ENCODE measurements at places on chromosomes 11 and 22. TPM values are rescaled to one million over a fixed set of nuclear protein-coding genes. Genes with fewer than 3 reads are reported as not detected.

DNA sequence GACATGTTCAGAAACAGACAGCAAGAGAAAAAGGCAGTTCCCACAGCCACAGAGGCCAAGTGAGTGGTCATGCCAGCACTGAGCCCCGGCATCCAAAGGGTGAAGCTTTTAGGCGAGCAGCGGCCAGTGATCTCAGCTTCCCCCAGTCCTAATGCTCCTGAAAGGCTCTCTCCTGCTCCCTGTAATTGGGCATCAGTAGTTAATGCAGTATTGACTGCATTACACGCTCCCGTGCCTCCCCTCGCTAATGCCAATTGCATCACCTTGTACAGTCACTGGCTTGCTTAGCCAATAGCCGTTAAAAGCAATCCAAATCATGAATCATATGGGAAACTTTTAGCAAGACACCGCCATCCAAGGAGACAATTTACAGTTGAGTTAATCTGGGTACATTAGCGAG, 4.9 kb downstream of the LMO1 start:
- no peaks in the 10 kb centered on the region for H3K36me3 ChIP-seq
- H3K27me3 ChIP-seq = peaks cover 11% of the 10 kb centered on the region
- H3K4me3 ChIP-seq = no peak overlapping the region
- no peak for DNase-seq
- H3K4me1 ChIP-seq = no peaks in the 10 kb centered on the region

- H3K36me3 ChIP-seq = peaks cover 21% of the 10 kb centered on the region
- no peaks in the 10 kb centered on the region for H3K27me3 ChIP-seq
- no peak overlapping the region for H3K27ac ChIP-seq
Measured at GRCh38 chr22:49887702-49888101, 30.5 kb downstream of the ALG12 start.

GRCh38 chr11:57752954-57753353, 1.3 kb upstream of the BTBD18 start:
- H3K4me1 ChIP-seq = peaks cover 38% of the 10 kb centered on the region
- no peak for DNase-seq
- no peaks in the 10 kb centered on the region for H3K36me3 ChIP-seq
- H3K27ac ChIP-seq = no peak overlapping the region

- no peak overlapping the region for H3K27ac ChIP-seq
- H3K36me3 ChIP-seq = no peaks in the 10 kb centered on the region
- H3K27me3 ChIP-seq = peaks cover 92% of the 10 kb centered on the region
Measured at GRCh38 chr11:44305026-44305469, 4.9 kb downstream of the ALX4 start.

DNA sequence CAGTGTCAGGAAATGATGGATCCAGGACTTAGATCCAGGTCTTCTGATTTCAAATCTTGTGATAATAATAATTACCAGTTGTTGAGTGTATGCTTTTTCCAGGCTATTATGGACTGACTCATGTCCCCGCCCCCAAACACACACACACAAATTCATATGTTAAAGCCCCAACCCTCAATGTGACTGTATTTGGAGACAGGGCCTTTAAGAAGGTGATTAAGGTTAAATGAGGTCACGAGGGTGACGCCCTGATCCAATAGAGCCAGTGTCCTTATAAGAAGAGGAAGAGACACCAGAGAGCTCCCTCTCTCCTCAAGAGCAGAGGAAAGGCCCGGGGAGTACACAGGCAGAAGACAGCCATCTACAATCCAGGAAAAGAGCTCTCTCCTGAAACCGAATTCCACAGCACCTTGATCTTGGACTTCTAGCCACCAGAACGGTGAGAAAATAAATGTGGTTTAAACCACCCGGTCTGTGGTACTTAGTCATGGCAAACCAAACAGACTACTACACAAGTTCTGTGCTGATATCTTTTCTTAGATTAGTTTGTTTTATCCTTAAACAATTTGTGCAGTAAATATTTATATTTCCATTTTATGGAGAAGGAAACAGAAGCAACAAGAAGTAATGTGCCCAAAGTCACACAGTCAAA, 8.2 kb downstream of the TMPRSS5 start:
- no peaks in the 10 kb centered on the region for H3K27me3 ChIP-seq
- H3K4me3 ChIP-seq = no peak overlapping the region
- H3K4me1 ChIP-seq = no peaks in the 10 kb centered on the region
- no peak overlapping the region for H3K27ac ChIP-seq
- H3K36me3 ChIP-seq = no peaks in the 10 kb centered on the region
- DNase-seq = no peak

DNA sequence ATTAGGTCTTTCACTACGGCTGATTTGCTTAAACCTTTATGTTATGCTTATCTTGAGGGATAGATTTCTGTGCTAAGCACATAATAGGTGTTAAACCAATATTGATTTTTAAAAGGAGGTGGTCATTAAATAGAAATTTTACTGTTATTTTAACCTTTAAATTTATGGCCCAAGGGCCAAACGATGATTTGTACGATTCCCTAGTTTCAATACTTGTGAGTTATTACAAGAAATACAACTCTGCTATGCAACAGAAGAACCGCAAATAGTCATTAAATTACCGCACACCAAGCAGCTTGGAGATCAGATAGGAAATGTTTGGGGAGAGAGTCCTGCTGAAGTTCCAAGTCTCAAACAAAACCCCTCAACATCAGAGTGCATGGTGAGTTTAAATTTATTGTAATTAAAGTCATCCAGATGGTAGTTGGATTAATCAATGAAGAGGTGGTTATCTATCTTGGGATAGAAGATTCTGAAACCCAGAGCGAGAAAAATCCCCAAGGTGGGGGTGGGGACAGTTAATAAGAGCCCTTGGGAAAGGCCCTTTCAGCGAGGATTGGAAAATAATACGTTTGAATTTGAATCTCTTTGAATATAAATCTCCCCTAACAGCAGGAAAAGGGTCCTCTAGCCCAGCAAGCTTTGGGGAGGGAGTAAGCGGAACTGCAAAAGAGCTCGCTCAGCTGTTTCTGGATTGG, 805 bp upstream of the QSER1 start:
- DNase-seq = no peak
- no peaks in the 10 kb centered on the region for H3K36me3 ChIP-seq
- peaks cover 3% of the 10 kb centered on the region for H3K27me3 ChIP-seq
- H3K4me1 ChIP-seq = peaks cover 24% of the 10 kb centered on the region
- peak overlapping the region; percentile 92 for H3K27ac ChIP-seq

DNA sequence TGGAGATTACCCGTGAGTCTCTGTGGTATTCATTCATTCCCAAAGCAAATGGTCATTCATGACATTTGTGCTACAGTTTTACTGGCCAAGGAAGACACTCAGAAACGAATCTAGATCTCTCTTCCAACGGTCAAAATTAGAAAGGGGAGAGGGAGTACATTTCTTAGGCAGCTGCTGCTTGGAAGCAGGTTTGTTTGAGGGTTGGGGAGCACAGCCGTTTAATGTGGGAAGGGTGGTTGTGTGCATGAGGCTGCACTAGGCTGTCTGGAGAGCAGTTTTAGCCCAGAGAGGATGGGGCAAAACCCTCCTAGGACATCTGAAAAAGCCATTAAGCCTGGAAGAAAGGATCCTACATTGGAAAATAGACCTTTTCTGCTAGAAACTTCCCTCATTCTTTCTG, 29.7 kb upstream of the TIMP3 start:
- no peak for DNase-seq
- H3K36me3 ChIP-seq = no peaks in the 10 kb centered on the region
- H3K4me3 ChIP-seq = no peak overlapping the region
- H3K27me3 ChIP-seq = no peaks in the 10 kb centered on the region
- H3K27ac ChIP-seq = no peak overlapping the region

GRCh38 chr11:68053117-68053516, 14.3 kb downstream of the TCIRG1 start:
- H3K36me3 ChIP-seq = peaks cover 20% of the 10 kb centered on the region
- no peak for DNase-seq
- no peak overlapping the region for H3K4me3 ChIP-seq

GRCh38 chr11:119832202-119832935, 103.4 kb upstream of the NECTIN1 start:
- no peak overlapping the region for H3K4me3 ChIP-seq
- peak; percentile 11 for DNase-seq
- no peak overlapping the region for H3K27ac ChIP-seq
- no peaks in the 10 kb centered on the region for H3K36me3 ChIP-seq
- no peaks in the 10 kb centered on the region for H3K27me3 ChIP-seq
- H3K4me1 ChIP-seq = peaks cover 6% of the 10 kb centered on the region

DNA sequence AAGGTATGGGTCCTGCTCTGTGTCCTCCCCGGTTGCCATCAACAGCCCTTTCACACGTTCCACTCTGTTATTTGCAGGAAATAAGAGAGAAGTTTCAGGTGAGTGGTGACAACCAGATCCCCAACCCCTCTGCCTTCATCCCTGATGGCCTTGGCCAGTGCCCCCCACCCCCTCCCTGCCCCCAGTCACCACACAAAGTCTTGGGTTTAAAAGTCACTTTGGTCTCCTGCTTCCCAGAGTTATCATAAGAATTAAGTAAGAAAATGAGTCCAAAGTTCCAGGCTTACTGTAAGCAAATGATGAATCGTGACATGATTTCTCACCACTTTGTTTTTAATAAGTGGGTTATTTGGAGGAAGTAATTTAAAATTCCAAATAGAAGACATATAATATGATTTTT, 9.2 kb upstream of the OAF start:
- DNase-seq = no peak
- no peak overlapping the region for H3K27ac ChIP-seq
- peaks cover 84% of the 10 kb centered on the region for H3K4me1 ChIP-seq
- no peak overlapping the region for H3K4me3 ChIP-seq

DNA sequence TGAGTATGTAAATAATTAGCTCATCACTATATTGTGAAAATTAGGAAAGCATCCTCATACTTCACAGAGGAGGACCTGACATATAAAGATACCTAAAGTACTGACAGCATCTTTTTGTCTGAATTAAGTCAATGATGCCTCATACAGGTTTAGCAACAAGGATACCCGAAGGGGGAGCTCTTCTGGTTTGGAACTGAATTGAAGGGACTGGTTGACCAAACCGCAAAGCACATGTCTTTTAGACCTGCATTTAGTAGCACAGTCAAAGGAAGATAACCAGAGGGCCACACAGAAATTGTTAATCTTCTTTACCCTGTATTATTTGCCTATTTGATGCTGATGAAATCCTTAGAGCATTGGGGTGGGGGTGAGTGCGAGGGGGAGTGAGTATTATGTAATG, 12.9 kb upstream of the WT1 start:
- peaks cover 7% of the 10 kb centered on the region for H3K4me1 ChIP-seq
- H3K27ac ChIP-seq = no peak overlapping the region
- H3K27me3 ChIP-seq = no peaks in the 10 kb centered on the region
- H3K4me3 ChIP-seq = no peak overlapping the region
- no peaks in the 10 kb centered on the region for H3K36me3 ChIP-seq

GRCh38 chr11:118015385-118015841, 29.2 kb downstream of the IL10RA start:
- peaks cover 31% of the 10 kb centered on the region for H3K27me3 ChIP-seq
- no peak overlapping the region for H3K4me3 ChIP-seq
- DNase-seq = no peak
- no peaks in the 10 kb centered on the region for H3K36me3 ChIP-seq

GRCh38 chr22:24153959-24154358, 27.3 kb upstream of the SUSD2 start:
- H3K27ac ChIP-seq = no peak overlapping the region
- DNase-seq = no peak
- no peaks in the 10 kb centered on the region for H3K27me3 ChIP-seq
- peaks cover 43% of the 10 kb centered on the region for H3K4me1 ChIP-seq
- H3K36me3 ChIP-seq = peaks cover 40% of the 10 kb centered on the region

- no peak overlapping the region for H3K27ac ChIP-seq
- H3K4me1 ChIP-seq = peaks cover 6% of the 10 kb centered on the region
- H3K27me3 ChIP-seq = peaks cover 33% of the 10 kb centered on the region
- no peak for DNase-seq
Measured at GRCh38 chr22:27748751-27749191, 52.8 kb downstream of the MN1 start.

DNA sequence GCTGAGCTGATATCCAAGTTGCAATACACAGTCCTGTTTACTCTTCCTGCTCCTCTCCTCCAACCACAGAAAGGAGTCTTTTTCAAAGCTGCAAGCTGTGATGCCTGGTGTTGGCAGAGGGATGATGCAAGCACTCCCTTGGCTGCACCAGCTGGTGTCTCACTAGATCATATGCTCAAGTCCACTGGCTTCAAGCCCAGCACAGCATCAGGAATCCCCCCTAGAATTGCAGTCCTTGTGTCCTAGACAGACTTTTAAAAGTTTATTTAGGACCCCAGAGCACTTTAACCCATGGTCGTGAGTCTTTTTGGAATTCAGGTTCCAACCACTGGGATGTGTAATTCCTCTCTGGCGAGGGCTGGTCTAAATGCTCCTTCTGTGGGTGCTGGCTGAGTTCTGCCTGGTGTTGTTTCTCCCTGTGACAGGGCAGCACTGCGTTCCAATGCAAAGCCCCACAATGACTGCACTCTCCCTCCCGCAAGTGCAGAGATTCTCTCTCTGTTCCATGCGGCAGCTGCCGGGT, 1.9 kb upstream of the HEPN1 start:
- no peaks in the 10 kb centered on the region for H3K27me3 ChIP-seq
- peaks cover 10% of the 10 kb centered on the region for H3K36me3 ChIP-seq
- DNase-seq = peak; percentile 16
- H3K27ac ChIP-seq = no peak overlapping the region

GRCh38 chr11:126673319-126673718, 317.8 kb downstream of the ST3GAL4 start:
- H3K27ac ChIP-seq = no peak overlapping the region
- DNase-seq = no peak
- no peaks in the 10 kb centered on the region for H3K36me3 ChIP-seq
- H3K4me3 ChIP-seq = no peak overlapping the region

- H3K27ac ChIP-seq = peak overlapping the region; percentile 27
- H3K4me3 ChIP-seq = no peak overlapping the region
- no peaks in the 10 kb centered on the region for H3K27me3 ChIP-seq
- DNase-seq = peak; percentile 59
- H3K36me3 ChIP-seq = peaks cover 12% of the 10 kb centered on the region
Measured at GRCh38 chr11:945986-946385, 20.3 kb downstream of the AP2A2 start.

DNA sequence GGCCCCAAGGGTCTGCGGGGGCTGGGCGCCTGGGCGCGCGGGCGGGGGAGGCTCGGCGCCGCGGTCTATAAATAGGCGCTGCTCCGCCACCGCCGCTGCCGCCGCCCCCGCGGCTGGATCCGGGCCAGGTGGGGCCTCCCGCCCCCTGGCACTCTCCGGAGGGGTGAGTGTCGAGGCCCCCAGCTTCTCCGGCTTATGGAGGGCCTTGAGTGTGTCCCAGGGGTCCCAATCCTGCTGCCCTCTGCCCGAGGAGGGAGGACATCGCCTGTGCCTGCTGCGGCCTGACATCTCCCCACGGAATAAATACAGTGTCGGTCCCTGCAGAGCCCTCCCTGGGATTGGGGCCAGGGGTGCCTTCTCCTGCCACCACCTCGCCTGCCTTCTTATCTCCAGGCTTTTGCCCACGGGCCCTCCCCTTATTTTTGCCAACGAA, 4.3 kb upstream of the GP1BB start:
- no peak overlapping the region for H3K4me3 ChIP-seq
- no peak overlapping the region for H3K27ac ChIP-seq
- H3K27me3 ChIP-seq = peaks cover 86% of the 10 kb centered on the region
- H3K36me3 ChIP-seq = no peaks in the 10 kb centered on the region

The MAJIN gene
- total RNA-seq = not detected

Data from HepG2 (cell line).